Neural progenitor cell (in vitro differentiated cells): ENCODE measurements at places on chromosomes 7 and 10.

- DNase-seq = no peak
These were observed 61.8 kb downstream of the PTPRN2 start for GRCh38 chr7:158525648-158526484.

DNA sequence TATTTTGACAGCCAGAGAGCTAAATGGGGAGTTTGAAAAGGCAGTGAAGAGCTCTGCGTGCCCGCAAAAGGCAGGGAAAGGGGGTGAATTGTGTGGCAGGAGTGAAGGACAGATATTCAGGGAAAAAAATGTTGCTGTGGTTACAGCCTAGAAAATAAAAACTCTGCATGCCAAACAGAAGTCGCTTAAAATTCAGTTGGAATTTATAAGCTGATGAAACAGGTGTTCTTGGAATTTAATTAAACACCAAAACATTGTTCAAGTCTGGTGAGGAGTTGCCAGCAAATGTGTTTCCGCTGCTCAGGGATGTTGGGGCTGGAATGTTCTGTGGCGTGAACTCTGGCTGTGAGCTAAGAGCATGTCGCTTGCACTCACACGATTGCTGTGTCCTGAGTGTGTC lies 169.3 kb downstream of the ADRA2A start:
- no peak for DNase-seq

DNA sequence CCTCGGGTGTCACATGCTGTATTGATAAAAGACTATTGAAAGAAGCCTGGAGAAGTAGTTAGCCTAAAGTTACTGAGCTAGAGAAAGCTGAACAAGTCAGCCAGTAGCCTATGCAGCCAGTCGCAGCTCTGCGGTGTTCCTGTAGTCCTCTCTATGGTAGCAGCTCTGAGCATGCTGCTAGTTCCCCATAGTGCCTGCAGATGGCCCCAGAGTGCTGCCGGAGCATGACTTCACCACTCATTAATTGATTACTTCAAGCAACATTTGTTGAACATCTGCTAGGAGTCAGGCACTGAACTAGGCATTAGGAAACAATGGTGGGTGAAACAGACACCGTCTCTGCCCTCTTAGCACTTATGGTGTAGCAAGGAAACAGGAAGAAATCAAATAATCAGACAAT lies 422.7 kb downstream of the SORCS3 start:
- DNase-seq = peak; percentile 80

DNA sequence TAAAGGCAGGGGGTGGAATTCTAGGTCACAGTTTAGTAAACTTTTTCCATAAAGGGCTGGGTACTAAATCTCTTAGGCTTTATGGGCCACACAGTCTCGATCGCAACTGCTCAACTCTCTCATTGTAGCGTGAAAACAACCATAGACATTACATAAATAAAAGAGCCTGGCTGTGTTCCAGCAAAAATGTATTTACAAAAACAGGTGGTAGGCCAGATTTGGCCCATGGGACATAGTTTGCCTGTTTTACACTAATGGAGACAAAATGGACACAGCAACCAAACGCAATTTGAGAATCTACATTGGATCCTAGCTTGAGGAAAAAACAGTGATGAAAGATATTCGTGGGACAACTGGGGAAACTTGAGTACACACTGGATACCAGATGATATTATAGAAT lies 23.2 kb upstream of the MALSU1 start:
- DNase-seq = no peak

GRCh38 chr7:50085344-50085743 lies 7.7 kb downstream of the ZPBP start:
- peak; percentile 36 for DNase-seq

GRCh38 chr7:12706900-12707536 lies 19.6 kb downstream of the ARL4A start:
- no peak for DNase-seq

GRCh38 chr10:78079411-78079810 lies 45.7 kb downstream of the RPS24 start:
- DNase-seq = no peak

GRCh38 chr10:118358327-118358726 lies 16.2 kb upstream of the FAM204A start:
- no peak for DNase-seq

DNA sequence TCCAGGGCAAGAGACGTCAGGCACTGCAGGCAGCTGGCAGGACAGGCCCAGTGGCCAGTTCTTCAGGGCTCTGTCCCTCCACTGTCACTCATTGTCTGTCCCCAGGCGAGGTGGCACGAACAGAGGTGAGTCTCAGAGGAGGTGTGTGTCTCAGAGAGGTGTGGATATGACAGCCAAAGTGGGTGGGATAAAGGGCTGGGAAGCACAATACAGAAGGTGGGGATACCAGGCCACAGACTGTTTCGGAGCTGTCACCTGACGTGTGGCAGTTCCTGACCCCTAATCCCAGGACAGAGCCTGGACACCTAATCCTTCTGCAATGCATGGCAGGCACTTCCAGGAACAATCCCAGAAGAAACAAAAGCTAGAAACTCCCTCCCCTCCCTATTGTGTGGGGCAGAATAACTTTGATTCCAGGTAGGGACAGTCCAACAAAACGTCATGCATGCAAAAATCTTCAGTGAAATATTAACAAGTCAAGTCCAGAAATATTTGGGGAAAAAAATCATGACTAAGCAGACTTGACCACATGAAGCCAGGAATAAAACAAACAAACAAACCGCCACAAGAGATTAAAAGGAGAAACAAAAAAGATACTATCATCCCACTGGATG lies 11.6 kb downstream of the KLRG2 start:
- peak; percentile 71 for DNase-seq
